SK-N-SH (cell line): ENCODE measurements at places on chromosomes 1 and 21. TPM values are rescaled to one million over a fixed set of nuclear protein-coding genes. Genes with fewer than 3 reads are reported as not detected.
A peak's percentile ranks its signal among the peaks of the same experiment; 100 is the strongest.

TMPRSS3 gene
- not detected in 2 replicates for polyA plus RNA-seq

TTC22 gene
- polyA plus RNA-seq: not detected in 2 replicates

DNA sequence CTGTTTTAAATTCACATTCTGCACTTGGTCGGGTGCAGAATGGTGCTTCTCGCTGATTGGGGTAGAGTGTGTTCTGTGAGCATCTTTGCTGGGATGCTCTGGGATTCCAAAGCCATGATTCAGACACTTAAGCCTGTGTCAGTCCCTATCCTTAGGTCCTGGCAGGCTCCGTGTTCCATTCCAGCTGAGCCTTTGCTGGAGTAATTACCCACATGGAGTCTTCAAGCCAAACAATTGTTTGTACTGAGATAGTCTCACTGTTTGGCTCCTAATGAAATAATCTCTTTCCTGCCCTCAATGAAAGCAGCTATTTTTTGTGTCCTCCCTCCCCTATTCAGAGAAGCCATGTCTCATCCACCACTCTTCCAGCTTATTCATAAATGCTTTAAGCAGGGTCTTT lies 18.7 kb downstream of the SMAP2 start:
- no peak for DNase-seq
- H3K36me3 ChIP-seq: no peaks in the 10 kb centered on the region
- no peaks in the 10 kb centered on the region for H3K4me1 ChIP-seq

- no peaks in the 10 kb centered on the region for H3K27me3 ChIP-seq
- H3K27ac ChIP-seq: peak overlapping the region; percentile 90; the same call in 1 of the 2 replicates
- peak overlapping the region; percentile 81 for H3K4me3 ChIP-seq
- no peak for DNase-seq
- 0 out of 2 replicates have a peak, but pooled peaks cover 9% of the 10 kb centered on the region for H3K4me1 ChIP-seq
- peaks cover 31% of the 10 kb centered on the region for H3K36me3 ChIP-seq
These were observed 673 bp downstream of the PRMT2 start for GRCh38 chr21:46636181-46636512.

GRCh38 chr1:150974580-150975478 lies at the start of gene CERS2:
TSS of gene CERS2 (minus strand) at chr1:150974835. CDS start at chr1:150969090, 5,745 bp downstream.
- DNase-seq: peak; percentile 95
- peak within 1 kb of the TSS; percentile 72 for H3K4me3 ChIP-seq
- peak within 1 kb of the TSS; percentile 85 for H3K27ac ChIP-seq
- peaks cover 43% of the 10 kb centered on the region for H3K4me1 ChIP-seq
- no peaks in the 10 kb centered on the region for H3K27me3 ChIP-seq

- no peak for DNase-seq
- H3K4me3 ChIP-seq: no peak overlapping the region
- H3K4me1 ChIP-seq: no peaks in the 10 kb centered on the region
- no peaks in the 10 kb centered on the region for H3K27me3 ChIP-seq
These were observed 35.7 kb downstream of the MORN1 start for GRCh38 chr1:2355373-2356261.

DNA sequence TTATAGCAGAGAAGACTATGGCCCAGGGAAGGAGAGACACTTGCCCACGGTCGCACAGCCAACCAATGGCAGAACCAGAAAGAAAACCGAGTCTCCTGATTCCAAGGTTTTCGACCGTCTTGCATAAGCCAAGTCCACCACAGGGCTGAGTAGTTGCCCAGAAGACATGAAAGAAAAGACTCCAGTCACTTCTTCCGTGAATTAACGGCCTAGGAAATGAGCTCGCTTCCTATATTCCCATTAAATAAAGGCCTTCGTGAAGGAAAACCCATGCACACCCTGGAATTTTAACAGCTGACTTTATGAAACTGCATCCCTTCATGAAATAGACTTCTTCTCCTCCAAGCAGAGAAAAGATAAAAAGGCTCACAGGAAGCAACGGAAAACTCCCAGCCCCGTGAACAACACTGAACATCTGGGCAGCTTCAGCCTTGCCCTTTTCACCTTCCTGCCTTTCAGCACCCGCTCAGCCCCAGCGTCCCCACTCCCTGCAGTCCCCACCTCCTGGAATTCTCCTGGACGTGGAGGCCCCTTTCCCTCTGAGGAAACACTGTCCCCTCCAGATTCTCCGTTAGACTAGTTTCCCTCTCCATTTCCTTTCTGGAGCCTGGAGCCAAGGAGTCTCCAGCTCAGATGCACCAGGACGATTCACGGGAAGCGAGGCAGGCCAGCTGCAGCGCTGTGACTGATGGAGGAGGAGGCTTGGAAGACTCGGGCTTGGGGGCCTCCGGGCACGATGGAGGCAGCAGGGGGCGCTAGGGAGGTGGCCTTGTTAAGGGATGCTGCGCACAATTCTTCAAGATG lies 2.7 kb upstream of the MYOC start:
- no peak overlapping the region for H3K27ac ChIP-seq
- peak; percentile 56 for DNase-seq
- no peaks in the 10 kb centered on the region for H3K36me3 ChIP-seq
- no peak overlapping the region for H3K4me3 ChIP-seq
- H3K4me1 ChIP-seq: no peaks in the 10 kb centered on the region
